Left ventricle myocardium superior (tissue), 1 donor: ENCODE measurements at places on chromosomes 7 and 10.

DNA sequence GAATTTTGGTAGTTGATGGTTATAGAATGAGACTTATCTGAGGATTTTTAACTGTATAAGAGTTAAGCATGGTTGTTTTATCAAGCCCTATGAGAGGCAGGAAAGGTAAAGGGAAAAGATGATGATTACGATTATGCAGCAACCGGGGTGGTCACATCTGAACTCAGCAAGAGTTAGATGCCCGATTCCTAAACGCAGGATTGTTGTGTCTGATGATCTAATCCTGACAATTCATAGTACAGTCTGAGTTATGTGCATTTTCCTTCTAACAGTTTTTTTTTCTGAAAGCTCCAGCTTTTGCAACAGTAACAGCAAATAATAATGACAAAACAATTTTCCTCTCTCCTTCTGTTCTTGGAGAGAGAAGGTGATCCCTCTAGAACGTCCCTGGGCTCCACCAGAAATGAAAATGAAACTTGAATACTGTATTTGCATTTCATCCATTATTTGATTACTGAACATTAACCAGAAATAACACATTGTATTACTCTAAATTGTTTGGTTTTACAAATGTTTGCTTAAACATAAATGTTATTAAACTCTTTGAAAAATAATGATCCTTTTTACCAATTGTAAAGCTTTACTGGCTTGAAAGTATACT, 176.5 kb upstream of the CCDC6 start:
- DNase-seq = no peak

- no peak for DNase-seq
Observed at GRCh38 chr10:71970331-71970730, 6.1 kb downstream of the CHST3 start.

DNA sequence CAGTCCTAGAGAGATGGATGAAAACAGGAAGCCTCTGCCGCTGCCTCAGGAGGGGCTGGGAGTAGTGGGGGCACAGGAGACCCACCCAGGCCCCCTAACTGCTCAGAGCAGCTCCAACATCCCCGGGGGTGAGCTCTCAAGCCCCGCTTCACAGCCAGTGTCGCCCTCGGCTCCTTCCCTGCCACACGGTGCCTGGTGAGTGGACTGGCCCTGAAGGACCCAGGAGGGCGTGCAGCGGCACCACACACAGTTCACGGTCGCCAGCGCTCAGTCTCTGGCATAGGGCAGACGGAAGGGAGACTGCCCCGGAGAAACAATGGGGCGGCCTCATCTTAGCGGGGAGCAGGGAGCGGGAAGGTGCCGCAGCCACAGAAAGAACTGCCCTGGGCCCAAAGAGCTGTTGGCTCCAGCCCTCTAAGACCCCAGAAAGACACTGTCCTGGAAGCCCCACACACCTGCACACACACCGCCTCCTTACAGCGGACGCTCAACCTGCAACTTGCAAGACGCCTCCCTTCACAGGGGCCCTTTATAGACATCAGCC, 1.2 kb downstream of the CLDN15 start:
- DNase-seq = no peak

DNA sequence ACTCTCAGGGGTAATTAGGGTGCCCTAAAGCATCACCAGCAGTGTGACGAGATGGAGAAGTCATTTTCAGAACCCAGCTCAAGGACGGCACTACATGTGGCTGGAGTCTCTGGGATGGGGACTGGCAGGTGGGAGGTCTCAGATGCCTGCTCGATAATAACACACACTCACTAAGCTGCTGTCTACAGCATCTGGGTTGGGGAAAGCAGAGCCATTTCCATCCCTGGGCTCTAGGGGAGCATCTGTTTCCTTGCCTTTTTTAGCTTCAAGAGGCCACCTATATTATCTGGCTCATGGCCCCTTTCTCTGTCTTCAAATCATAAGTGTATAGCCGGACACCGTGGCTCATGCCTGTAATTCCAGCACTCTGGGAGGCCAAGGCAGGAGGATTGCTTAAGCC, 79.6 kb downstream of the SH3PXD2A start:
- DNase-seq = peak; percentile 4

DNA sequence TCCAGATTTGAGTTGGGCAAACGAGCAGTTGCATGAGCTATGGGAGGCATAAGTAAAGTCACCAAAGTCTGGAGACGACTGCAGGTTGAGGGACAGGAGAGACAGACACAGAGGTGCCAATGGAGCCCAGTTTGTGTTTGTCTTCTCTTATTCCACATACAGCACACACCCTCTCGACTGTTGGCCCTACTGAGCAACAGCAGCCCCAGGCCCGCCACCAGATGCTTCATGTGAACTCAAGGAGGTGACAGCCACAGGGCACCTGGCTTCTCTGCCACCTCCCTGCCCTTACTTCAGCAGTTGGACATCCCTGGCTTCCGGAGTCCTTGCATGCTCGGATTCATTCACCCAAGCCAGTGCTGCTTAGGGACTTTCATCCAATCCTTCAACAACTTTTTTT, 6.5 kb upstream of the ATOH7 start:
- no peak for DNase-seq
